Stimulated activated CD8-positive, alpha-beta memory T cell treated with anti-CD3 and anti-CD28 coated beads, Interleukin-4, amount 100 ng/mL, for 4 hours (primary cell): ENCODE measurements at places on chromosomes 12 and 14.

DNA sequence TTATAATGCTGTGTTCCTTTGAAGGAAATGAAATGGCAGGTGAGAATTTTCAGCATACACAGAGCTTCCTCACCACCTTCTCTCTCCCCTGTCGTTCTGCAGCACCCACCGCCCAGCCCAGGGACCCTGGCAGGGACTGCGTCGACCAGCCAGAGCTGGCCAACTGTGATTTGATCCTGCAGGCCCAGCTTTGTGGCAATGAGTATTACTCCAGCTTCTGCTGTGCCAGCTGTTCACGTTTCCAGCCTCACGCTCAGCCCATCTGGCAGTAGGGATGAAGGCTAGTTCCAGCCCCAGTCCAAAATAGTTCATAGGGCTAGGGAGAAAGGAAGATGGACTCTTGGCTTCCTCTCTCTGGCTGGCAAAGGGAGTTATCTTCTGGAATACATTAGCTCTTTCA lies 35.1 kb downstream of the PAPLN start:
- DNase-seq: no peak

- DNase-seq: no peak
These were observed 672.9 kb downstream of the BCL11B start for GRCh38 chr14:98599082-98599481.

DNA sequence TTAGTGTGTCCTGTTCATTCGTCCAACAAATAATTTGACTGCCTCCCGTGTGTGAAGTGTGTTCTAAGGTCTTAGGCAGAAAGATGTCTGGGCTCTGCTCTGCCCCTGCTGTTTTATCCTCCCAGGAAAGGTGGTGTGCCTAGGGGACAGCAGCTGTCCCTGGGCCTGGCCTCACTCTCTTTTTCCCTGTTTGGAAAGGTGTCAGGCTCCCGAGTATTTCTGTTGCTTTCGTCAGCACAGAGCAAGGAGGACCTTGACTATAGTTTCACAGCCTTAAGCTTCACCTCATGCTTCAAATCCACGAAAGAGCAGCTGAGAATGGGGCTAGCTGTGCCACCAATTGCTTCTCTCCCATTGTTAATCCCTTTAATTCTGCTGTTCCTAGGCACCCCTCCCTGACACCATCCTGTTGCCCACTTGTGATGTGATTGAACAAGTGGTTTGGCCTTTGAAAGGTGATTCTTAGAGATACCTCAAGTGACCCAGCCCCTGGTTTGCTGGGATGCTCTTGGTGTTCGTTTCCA lies 54.2 kb downstream of the TGFB3 start:
- no peak for DNase-seq

DNA sequence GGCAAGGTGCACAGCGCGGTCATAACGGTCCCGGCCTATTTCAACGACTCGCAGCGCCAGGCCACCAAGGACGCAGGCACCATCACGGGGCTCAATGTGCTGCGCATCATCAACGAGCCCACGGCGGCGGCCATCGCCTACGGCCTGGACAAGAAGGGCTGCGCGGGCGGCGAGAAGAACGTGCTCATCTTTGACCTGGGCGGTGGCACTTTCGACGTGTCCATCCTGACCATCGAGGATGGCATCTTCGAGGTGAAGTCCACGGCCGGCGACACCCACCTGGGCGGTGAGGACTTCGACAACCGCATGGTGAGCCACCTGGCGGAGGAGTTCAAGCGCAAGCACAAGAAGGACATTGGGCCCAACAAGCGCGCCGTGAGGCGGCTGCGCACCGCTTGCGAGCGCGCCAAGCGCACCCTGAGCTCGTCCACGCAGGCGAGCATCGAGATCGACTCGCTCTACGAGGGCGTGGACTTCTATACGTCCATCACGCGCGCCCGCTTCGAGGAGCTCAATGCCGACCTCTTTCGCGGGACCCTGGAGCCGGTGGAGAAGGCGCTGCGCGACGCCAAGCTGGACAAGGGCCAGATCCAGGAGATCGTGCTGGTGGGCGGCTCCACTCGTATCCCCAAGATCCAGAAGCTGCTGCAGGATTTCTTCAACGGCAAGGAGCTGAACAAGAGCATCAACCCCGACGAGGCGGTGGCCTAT lies 875 bp downstream of the HSPA2 start:
- DNase-seq: no peak

- DNase-seq: no peak
These were observed 54.0 kb upstream of the CDKN3 start for GRCh38 chr14:54342806-54343205.
